ENCODE measurements at places on chromosomes 16 and 17.
A peak's percentile ranks its signal among the peaks of the same experiment; 100 is the strongest.

DNA sequence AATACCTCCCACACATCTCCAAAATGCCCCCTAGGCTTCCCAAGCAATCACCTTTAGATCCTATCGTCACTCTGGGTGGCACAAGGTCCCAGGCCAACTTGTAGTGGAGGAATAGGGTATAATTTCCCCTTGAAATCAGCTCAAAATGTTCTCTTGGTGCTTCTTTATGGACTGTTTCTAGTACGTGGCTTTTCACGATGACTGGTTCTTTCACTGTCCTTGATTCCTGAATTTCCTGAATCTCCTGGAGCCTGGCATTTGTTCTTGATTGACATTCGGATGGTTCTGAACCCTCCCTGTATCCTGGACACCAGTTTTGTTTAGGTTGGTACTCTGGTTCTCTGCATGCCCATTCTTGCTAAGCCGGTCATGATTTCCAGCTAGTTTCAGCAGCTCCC is 6.9 kb upstream of the VPS53 start:
- no peak for DNase-seq

GRCh38 chr16:13999071-13999894 is 71.8 kb upstream of the MRTFB start:
- DNase-seq: no peak

GRCh38 chr16:49596648-49597291 is 223.2 kb downstream of the C16orf78 start:
- DNase-seq: no peak

DNA sequence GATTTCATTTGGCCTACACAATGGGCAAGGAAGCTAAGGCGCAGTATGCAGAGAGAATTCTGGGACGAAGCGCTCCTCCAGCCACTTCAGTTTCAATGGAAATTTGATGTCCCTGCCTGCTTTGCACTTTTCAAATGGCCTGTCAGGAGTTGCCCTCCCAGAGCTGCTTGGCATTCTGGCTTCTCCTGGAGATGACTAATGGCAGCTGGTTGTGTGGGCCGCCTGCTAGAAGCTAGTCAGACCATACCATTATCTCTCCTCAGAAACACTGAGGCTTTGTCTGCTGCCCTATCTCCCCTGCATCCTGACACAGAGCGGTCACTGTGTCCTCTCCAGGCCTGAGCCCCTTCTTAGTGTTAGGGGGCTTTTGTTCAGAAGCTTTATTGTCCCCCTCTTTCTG is 180.1 kb downstream of the SPECC1 start:
- no peak for DNase-seq

GRCh38 chr16:67013823-67014633 is 14.9 kb upstream of the CBFB start:
- peak; percentile 17 for DNase-seq

DNA sequence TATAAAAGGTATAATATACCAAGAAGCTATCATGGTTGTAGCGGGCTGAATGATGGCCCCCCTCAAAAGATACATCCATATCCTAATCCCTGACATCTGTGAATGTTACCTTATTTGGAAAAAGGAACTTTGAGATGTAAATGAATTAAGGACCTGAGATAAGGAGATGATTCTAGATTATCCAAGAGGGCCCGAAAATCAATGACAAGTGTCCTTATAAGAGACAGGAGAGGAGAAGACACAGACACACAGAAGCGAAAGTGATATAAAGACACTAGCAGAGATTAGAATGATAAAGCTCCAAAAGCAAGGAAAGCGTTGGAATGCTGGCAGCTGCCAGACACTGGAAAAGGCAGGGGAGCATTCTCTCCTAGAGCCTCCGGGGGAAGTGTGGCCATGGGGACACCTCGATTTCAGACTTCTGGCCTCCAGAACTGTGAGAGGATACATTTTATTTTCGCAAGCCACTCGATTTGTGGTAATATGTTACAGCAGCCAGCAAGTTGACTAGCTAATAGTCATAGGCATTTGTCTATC is 12.5 kb upstream of the GP1BA start:
- no peak for DNase-seq

- no peak for DNase-seq
These were observed 47.6 kb downstream of the NLRC5 start for GRCh38 chr16:57036945-57037344.

- DNase-seq: no peak
These were observed 222.0 kb downstream of the HS3ST3B1 start for GRCh38 chr17:14522795-14523387.

- DNase-seq: no peak
These were observed 23.8 kb upstream of the CACNG5 start for GRCh38 chr17:66810951-66811682.

GRCh38 chr16:3578610-3579551 is 1.7 kb upstream of the NLRC3 start:
- DNase-seq: no peak

- DNase-seq: no peak
These were observed 6.7 kb upstream of the RPL38 start for GRCh38 chr17:74196541-74197317.

DNA sequence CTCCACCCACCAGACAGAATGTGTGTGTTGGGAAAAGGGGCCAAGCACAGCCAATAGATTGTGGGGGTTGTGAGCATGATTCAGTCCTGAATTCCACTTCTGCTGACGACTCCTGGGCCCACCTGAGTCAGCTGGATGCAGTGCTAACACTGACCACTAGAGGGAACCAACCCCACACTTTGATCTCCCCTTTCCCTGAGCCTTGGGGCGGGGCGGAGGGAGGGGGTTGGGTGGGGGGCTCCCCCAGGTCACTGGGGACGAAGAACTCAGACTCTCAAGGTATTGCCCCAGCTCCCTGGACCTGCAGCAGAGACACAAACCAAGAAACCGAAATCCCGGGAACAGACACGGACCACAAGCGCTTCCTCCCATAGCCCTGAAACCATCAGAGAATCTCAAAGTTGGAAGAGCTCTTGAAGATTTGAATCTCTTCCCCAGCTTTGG is 621 bp upstream of the CSHL1 start:
- peak; percentile 0 for DNase-seq

DNA sequence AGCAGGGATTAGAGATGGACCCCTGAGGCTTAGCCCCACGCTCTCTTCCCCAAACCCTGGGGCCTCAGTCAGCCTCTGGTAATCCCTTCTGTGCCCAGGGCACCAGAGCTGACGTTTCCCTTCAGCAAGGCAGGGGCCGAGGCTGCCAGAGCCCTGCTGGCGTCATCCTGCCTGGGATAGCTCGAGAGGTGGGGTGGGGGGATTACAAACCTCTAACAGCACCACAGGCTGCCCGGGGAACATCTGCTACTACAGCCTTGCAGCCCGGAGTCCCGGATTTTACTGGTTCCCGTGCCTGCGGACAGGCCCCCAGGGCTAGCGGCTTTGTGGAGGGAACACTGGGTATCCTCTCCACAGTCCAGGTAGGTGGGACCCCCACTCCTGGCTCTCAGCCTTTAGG is at the start of gene AANAT:
AANAT (plus strand) TSS at position 238 of the 400 bp plus-strand sequence. CDS start 1,144 bp downstream, outside the sequence.
- DNase-seq: no peak

- DNase-seq: peak; percentile 34
These were observed at the start of gene SPHK1 for GRCh38 chr17:76384222-76384986. TSS of gene SPHK1 (plus strand) at chr17:76384609. CDS start at chr17:76385645, 1,036 bp downstream.

DNA sequence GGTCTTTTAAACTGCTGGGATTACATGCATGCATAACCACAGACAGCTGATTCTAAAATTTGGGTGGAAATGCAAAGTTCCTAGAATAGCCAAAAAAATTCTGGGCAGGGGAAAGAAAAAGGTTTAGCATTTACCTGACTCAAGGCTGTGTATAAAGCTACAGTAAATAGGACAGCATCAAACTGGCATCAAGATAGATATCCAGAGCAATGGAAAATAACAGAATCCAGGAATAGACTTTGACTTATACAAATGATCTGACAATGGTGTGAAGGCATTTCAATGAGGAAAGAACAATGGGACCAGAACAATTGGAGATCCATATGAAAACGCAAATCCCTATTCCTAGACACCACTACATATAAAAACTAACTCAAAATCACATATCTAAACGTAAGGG is 12.9 kb downstream of the ANKFY1 start:
- DNase-seq: no peak

DNA sequence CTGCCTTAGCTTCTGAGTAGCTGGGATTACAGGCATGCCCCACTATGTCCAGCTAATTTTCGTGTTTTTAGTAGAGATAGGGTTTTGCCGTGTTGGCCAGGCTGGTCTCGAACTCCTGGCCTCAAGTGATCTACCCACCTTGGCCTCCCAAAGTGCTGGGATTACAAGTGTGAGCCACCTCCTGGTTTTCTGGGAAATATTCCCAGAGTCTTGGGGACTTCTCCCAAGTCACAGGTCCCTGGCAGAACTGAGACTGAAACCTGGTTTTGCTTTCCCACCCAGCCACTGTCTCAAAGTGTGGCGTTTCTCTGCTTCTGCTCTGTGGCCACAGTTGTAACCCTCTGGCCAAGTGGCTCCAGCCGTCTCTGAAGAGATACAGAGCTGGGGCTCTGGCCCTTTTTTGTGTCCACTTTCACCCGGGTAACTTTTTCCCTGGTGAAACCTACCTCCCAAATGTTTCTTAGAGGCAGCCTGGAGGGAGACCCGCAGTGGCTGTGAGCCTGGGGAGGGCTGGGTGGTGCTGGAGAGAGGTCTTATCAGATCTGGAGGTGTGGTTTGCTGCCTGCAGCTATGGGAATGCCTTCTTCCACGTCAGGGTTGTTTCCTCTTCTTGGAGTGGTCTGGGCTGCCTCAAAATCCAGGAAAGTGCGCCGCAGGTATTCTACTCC is 5.1 kb downstream of the KSR1 start:
- DNase-seq: no peak
